ENCODE measurements at places on chromosomes 7 and 10.

- DNase-seq, result no peak
Observed at GRCh38 chr7:111953611-111954010, 252.6 kb downstream of the DOCK4 start.

DNA sequence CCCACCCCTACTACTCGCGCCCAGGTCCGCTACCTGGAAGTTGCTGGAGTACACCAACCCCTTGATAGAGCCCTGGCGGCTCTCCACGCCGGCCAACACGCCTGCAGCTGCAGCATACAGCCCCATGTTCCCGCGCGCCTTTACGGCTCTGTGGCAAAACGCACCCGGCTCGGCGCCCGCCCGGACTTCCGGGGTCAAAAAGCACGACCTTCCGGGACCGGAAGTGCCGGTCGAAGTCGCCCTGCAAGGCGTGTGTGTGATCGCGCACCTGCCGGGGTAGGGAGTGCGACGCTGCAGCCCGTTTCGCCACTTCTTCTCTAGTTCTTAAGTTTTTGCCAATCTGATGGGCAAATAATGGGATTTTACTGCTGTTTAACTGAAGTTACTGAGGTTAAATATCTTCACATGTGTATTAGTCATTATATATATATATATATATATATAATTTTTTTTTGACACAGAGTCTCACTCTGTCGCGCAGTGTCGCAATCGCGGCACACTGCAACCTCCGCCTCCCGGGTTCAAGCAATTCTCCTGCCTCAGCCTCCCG lies at the start of gene NSUN5:
NSUN5 (minus strand) TSS at position 162 of the 550 bp plus-strand sequence; CDS start at position 126, 36 bp downstream.
- DNase-seq, result peak; percentile 92

- DNase-seq, result no peak
Observed at GRCh38 chr10:34628174-34628796, 186.8 kb downstream of the PARD3 start.

DNA sequence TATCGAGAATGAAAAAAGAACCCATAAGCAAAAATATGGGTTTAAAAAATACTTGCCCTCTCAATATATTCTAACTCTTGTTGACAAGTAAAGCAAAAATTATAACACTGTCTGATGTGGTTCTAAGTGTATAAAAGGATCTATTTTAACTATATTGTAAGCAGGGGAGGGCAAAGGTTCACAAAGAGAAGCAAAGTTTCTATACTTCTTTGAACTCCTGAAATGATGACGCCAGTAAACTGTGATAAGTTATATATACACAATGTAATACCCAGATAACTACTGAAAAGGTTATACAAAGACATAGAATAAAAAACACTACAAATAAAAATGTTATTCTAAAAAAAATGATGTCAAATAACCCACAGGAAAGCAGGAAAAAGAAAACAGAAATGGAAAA lies 37.1 kb downstream of the PDLIM1 start:
- no peak for DNase-seq

DNA sequence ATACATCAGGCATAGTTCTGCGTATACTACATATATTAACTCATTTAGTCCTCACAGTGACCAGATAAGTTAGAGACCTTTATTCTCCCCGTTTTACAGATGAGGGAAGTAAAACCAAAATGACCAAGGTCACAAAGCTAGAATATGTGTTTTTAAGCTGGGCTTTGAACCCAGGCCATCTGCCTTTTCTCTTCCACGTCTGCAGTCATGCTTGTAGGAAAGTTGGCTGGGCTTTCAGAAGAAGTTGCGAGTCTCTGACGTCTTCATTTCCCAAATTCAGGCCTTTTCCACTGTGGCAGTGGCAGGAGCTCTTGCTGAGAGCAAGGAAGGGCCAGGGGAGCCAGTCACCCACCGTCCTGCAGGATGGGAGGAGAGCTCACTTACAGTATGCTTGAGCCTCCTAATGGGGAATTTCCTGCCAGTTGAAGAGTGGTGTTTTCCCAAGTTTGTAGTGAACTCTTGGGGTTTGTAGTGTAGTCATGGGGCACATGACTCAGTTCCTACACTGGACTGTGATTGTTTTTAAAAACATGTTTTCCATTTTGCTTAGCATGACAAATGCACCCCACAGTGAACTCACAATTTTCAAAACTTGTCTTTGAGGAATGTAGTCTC lies 34.2 kb downstream of the CYP17A1 start:
- DNase-seq, result peak; percentile 37

GRCh38 chr10:119305860-119306513 lies 98.6 kb downstream of the GRK5 start:
- DNase-seq, result peak; percentile 92

- no peak for DNase-seq
Observed at GRCh38 chr7:85469446-85470010, 282.7 kb upstream of the SEMA3D start.

GRCh38 chr10:23174977-23175512 lies 17.1 kb upstream of the PTF1A start:
- DNase-seq, result no peak

- DNase-seq, result no peak
Observed at GRCh38 chr10:65110009-65110408, 1588.8 kb downstream of the REEP3 start.

DNA sequence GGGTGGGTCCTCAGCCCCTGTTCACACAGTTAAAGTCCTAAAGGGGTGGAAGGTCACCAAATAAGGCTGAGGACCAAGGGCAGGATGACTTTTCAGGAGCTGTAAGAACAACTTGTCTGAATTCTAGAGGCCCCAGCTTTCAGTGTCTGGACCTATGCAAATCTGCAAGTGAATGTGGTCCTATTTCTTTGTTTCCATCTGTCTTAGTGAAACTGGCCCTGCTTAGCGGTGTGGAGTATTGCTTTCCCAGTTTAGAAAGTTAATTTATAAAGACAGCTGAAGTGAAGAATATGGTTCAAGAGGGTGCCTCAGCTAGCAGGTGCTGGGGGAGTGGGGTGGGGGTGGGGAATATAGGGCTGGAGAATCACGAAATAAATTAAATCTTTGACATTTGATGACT lies 40.1 kb downstream of the HHEX start:
- DNase-seq, result no peak

DNA sequence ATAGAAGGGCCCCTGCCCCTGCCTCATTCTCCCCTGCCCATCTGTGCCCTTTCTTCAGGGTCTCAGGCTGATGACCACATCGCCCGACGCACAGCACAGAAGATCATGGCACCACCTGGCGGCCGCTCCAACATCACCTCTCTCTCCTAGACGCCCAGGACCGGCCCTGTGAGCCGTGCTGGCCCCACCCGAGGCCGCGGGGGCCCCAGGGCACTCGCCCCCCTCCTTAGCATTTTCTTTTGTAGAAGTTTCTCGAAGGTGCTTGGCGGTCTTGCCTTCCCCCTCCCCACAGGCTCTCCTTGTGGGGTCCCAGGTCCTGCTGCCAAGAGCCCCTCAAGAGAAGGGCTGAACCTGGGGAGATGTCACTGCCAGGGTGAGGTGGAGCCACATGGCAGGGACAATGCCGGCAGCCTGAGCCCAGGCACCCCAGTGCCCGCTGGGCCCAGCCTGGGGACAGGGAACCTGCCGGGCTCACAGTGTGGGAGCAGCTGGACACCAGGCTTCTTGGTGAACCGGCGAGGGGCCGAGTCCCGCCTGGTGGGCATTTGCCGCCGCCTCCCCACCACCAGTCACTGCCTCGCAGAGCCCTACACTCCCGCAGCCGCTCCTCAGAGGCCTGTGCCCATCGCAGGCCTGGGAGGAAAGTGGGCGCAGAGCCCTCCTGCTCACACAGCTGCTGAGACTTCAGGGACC lies 18.2 kb downstream of the DPYSL4 start:
- DNase-seq, result no peak

GRCh38 chr10:125691160-125691981 lies 8.4 kb upstream of the TEX36 start:
- DNase-seq, result no peak

- no peak for DNase-seq
Observed at GRCh38 chr7:18874880-18875279, 242.6 kb downstream of the TWIST1 start.

DNA sequence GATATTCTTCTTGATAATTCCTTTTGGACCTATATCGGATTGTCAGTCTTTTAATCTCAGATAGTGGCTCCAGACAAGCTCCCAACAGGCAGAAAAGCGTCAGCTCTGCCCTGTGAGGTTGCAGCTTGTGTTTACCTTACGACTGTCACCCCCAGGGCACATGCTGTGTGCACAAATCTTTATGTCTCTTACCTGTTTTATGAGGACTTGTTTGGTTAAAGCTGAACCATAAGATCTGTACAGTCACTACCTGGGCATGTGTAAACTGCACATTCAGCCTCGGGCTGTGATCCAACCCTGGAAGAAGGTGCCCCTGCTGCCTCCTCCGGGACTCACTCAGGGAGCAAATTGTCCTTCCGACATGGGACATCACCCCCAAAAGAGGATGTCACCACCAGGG lies 119.8 kb downstream of the GALNT17 start:
- no peak for DNase-seq

- DNase-seq, result no peak
Observed at GRCh38 chr7:13115157-13115772, 427.8 kb downstream of the ARL4A start.

- no peak for DNase-seq
Observed at GRCh38 chr7:34077168-34077567, 171.8 kb downstream of the BMPER start.

DNA sequence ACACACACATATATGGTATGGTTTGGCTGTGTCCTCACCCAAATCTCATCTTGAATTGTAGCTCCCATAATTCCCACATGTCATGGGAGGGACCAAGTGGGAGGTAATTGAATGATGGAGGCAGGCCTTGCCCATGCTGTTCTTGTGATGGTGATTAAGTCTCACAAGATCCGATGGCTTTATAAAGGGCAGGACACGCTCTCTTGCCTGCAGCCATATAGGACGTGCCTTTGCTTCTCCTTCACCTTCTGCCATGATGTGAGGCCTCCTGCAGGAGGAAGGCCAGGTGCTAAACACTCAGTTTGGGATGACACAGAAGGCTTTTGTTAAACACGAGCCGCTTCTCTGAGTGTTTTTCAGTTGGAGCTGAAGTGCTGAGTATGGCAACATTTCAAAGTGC lies 205.3 kb upstream of the KLF6 start:
- no peak for DNase-seq

All from stimulated activated CD4-positive, alpha-beta T cell treated with anti-CD3 and anti-CD28 coated beads, Interleukin-4, amount 100 ng/mL, for 24 hours (primary cell).